Breast epithelium (tissue), 4 donors: ENCODE measurements at places on chromosomes 2 and 18.

DNA sequence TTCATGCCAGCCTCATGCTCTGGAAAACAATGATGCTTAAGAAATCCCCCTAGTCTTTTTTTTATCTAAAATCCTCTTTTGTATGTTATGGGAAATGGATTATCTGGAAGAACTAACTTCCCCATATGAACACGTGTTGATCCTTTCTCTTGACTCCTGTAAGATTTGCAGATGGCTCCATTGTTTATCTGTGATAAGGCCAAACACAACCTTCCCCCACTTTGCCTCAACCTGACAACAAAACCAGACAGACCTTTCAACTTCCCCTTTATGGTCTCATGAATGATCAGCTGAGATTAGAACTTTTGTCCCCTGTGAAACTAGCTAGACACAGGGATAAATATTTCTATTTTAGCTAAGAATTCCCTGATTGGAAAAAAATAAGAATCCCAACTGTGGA lies 828.0 kb upstream of the CDH2 start:
- no peaks in the 10 kb centered on the region for H3K4me1 ChIP-seq
- no peaks in the 10 kb centered on the region for H3K27me3 ChIP-seq
- no peaks in the 10 kb centered on the region for H3K36me3 ChIP-seq
- no peak overlapping the region for H3K27ac ChIP-seq
- no peak for DNase-seq
- H3K4me3 ChIP-seq: no peak overlapping the region

- H3K27ac ChIP-seq: no peak overlapping the region
- no peak for DNase-seq
- no peaks in the 10 kb centered on the region for H3K27me3 ChIP-seq
- no peaks in the 10 kb centered on the region for H3K4me1 ChIP-seq
- H3K4me3 ChIP-seq: no peak overlapping the region
Observed at GRCh38 chr2:37283207-37283606, 41.4 kb downstream of the PRKD3 start.

DNA sequence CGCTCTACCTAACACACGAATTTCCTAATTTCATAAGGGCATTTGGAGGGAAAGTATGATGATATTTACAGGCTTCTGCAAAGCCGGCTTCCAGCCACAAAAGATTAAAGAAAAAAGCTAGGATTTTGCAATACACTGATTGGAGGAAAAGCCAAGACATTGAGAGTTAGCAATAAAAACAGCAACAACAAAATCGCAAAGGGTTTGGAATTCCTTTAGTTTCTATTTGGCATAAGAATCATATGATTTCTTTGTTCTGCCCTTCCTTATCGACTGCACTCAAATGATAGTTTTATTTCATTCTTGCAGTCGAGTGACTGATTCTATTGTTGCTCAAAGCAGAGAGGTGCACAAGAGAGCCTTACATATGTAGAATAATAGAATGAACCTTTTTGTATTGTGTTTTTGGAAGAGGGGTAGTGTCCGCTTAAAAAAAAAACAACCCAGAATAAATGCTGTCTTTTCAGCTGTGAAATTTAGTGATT lies 3.9 kb upstream of the ZNF532 start:
- H3K4me3 ChIP-seq: peak overlapping the region; percentile 1
- peaks cover 11% of the 10 kb centered on the region for H3K4me1 ChIP-seq
- no peaks in the 10 kb centered on the region for H3K36me3 ChIP-seq
- DNase-seq: no peak

- H3K36me3 ChIP-seq: no peaks in the 10 kb centered on the region
- H3K27me3 ChIP-seq: no peaks in the 10 kb centered on the region
- H3K4me1 ChIP-seq: no peaks in the 10 kb centered on the region
- DNase-seq: no peak
- no peak overlapping the region for H3K4me3 ChIP-seq
- H3K27ac ChIP-seq: no peak overlapping the region
Observed at GRCh38 chr2:42658306-42658705, 89.9 kb downstream of the MTA3 start.

GRCh38 chr2:158692372-158693103 lies 102.6 kb upstream of the DAPL1 start:
- no peak overlapping the region for H3K4me3 ChIP-seq
- DNase-seq: no peak
- no peaks in the 10 kb centered on the region for H3K27me3 ChIP-seq
- H3K27ac ChIP-seq: no peak overlapping the region
- H3K36me3 ChIP-seq: no peaks in the 10 kb centered on the region

- H3K4me3 ChIP-seq: no peak overlapping the region
- no peaks in the 10 kb centered on the region for H3K4me1 ChIP-seq
- H3K27me3 ChIP-seq: no peaks in the 10 kb centered on the region
- H3K27ac ChIP-seq: no peak overlapping the region
- H3K36me3 ChIP-seq: no peaks in the 10 kb centered on the region
- DNase-seq: no peak
Observed at GRCh38 chr2:52115750-52116149, 1083.8 kb upstream of the NRXN1 start.

- no peaks in the 10 kb centered on the region for H3K27me3 ChIP-seq
- H3K4me3 ChIP-seq: no peak overlapping the region
- no peaks in the 10 kb centered on the region for H3K36me3 ChIP-seq
- no peaks in the 10 kb centered on the region for H3K4me1 ChIP-seq
- no peak overlapping the region for H3K27ac ChIP-seq
Observed at GRCh38 chr2:166572937-166573336, 78.9 kb upstream of the SCN7A start.

GRCh38 chr2:239180526-239181073 lies 220.2 kb downstream of the HDAC4 start:
- no peaks in the 10 kb centered on the region for H3K36me3 ChIP-seq
- no peak overlapping the region for H3K27ac ChIP-seq
- no peaks in the 10 kb centered on the region for H3K27me3 ChIP-seq

GRCh38 chr2:200845669-200846325 lies 18.7 kb downstream of the CLK1 start:
- no peaks in the 10 kb centered on the region for H3K36me3 ChIP-seq
- H3K27ac ChIP-seq: no peak overlapping the region
- no peaks in the 10 kb centered on the region for H3K27me3 ChIP-seq
- no peak overlapping the region for H3K4me3 ChIP-seq
- no peak for DNase-seq
- H3K4me1 ChIP-seq: no peaks in the 10 kb centered on the region

GRCh38 chr18:48018851-48019250 lies 88.4 kb upstream of the SMAD2 start:
- H3K4me3 ChIP-seq: no peak overlapping the region
- no peaks in the 10 kb centered on the region for H3K27me3 ChIP-seq
- no peaks in the 10 kb centered on the region for H3K36me3 ChIP-seq
- DNase-seq: no peak
